Stimulated activated CD8-positive, alpha-beta memory T cell treated with anti-CD3 and anti-CD28 coated beads, Interleukin-7, amount 100 ng/mL, for 1 hour (primary cell): ENCODE measurements at places on chromosomes 6 and 20.

- no peak for DNase-seq
Measured at GRCh38 chr20:48959899-48960550, 38.5 kb downstream of the ARFGEF2 start.

DNA sequence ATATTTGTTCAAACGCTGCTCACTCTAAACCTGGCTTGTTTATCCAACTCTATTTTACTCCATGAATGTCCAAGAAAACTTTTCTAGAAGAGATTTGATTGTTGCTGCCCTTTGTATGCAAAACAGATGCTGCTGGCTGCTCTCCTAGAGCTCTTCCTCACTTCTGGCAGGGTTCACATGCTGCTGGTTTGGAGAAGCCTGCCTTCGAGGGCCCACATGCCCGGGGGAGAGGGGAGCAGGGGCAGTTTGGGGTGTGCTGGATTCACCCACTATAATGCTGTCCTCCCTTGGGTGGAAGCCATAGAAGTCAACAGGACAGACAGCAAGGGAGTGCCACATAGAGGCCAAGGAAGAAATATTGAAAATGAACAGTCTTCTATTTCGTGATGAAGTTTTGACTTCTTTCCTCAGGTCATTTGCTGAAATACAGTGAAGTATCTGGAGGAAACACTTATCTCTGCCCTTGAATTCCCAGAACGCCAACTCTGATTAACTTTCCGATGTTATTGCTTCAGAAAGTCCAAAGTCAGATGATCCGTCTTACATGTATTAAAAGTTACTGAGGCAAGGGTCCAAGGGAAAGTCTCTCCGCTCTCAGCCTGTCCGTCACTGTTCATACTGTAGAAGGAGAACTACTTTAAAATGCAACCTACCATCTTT is 32.4 kb downstream of the LY86 start:
- DNase-seq: no peak

DNA sequence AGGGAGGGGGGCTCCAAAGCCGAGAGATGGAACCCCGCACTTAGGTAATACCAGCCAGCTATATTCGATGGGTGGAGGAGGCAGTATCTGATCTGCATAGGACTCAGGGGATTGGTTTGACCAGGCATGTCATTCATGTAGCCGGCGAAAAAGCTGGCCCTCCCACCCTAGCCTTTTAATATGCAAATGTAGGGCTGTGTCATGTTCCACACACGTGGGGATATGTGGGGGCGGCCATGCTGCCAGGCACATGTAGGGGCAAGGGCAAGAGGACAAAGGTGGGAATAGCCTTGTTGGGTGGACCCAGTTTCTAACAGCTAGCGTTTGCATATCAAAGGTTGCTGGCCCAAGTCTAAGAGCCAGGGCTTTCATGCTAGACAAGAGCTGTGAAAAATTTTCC is 39.1 kb upstream of the DDR1 start:
- DNase-seq: no peak

DNA sequence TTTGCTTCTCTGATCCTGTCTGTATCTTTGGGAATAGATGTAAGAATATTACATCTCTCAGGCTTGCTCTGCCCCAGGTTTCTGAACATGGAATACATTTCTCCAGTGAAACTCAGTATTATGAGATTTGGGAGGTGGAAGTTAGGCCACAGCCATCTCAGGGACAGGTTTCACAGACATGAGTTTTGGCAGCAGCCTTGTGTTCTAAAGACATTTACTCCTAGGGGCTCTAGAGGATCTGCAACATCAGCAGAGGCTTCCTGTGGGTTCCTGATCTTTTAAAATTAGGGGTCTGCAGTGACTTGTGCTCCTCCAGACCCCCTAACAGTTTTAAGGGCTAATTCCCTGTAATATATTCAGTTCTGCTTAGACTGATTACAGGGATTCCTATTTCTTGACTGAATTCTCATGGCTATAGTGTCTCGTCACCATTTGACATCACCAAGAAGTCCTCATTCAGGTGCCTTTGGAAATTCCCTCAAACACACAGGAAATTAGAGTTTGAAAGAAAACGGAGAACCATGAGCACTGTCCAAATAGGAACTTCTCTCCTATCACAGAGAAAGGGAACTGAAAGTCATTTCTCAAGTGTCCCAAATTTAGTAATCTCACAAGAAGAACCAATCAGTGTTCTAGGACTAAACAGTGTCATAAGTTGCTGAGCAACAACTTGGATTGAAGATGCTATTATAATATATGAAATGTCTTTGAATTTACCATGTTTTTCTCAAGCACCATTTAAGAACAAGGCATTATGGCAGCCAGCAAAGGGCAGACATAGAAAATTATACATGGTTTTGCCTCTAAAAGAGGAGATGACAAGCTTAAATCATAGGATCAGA is 2.5 kb upstream of the HLA-DRA start:
- DNase-seq: no peak

GRCh38 chr6:87968435-87969278 is 79.0 kb upstream of the SPACA1 start:
- DNase-seq: no peak

- DNase-seq: no peak
Measured at GRCh38 chr20:1915725-1916124, 20.5 kb downstream of the SIRPA start.

DNA sequence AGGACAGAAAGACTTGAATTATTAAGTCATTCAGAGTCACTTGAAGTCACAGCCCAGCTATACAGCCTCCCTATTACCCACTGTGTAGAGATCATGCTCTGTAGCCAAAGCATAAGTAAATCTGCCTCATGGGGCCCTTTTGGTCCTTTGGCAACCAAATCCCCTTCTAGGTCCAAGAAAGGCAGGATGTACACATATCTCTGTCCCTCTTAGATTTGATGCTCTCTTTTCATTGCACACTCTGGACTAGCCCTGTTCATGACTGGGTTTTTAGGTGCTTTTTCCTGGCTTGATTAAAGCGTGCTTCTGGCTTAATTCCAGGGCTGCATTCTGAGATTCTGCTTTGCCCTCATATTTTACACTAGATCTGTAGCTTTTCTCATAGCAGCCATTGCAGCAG is 296.8 kb downstream of the TENT5A start:
- DNase-seq: no peak
